ENCODE measurements at places on chromosomes 2 and 18. TPM values are rescaled to one million over a fixed set of nuclear protein-coding genes. Genes with fewer than 3 reads are reported as not detected.

Gene GTF2A1L
- total RNA-seq: not detected

Gene IGFBP2
- total RNA-seq: 0.67 TPM

Gene PIK3C3
- total RNA-seq: 49.0 TPM

Gene ERFE
- total RNA-seq: 0.34 TPM

Gene GALNT13
- total RNA-seq: not detected

Gene MYOM1
- total RNA-seq: under 0.01 TPM

Gene ANKRD30BL
- 0.33 TPM for total RNA-seq

Gene GALNT3
- total RNA-seq: 45.2 TPM

Gene C1QL2
- total RNA-seq: not detected

Gene ANKRD62
- not detected for total RNA-seq

Gene SCG2
- 7.3 TPM for total RNA-seq

Gene TSPYL6
- not detected for total RNA-seq

Gene CYP1B1
- 27.6 TPM for total RNA-seq

Gene B3GNT2
- total RNA-seq: 28.9 TPM

Gene C2orf72
- total RNA-seq: not detected

Gene OR6B2
- not detected for total RNA-seq

Gene WDR12
- total RNA-seq: 98.4 TPM

Gene ADRA2B
- under 0.01 TPM for total RNA-seq

Gene BARD1
- 12.7 TPM for total RNA-seq

Gene MRPL53
- total RNA-seq: 25.1 TPM

Gene GCG
- not detected for total RNA-seq

Gene POMC
- 15.8 TPM for total RNA-seq

Gene SCN2A
- total RNA-seq: 0.33 TPM

Gene HSBP1L1
- total RNA-seq: 18.9 TPM

Gene TEX44
- not detected for total RNA-seq

Gene ARL4C
- total RNA-seq: 13.4 TPM

Gene SATB2
- 1.5 TPM for total RNA-seq

Gene REG3A
- not detected for total RNA-seq

Gene LAPTM4A
- total RNA-seq: 129 TPM

Gene ITPRIPL1
- total RNA-seq: under 0.01 TPM

Gene SERPINB3
- not detected for total RNA-seq

Gene AFTPH
- total RNA-seq: 32.0 TPM

Gene CPLX4
- total RNA-seq: not detected

Gene ADAM23
- 8.8 TPM for total RNA-seq

Gene OSBPL6
- total RNA-seq: 5.2 TPM

Gene NEU2
- not detected for total RNA-seq

Gene SAG
- not detected for total RNA-seq

Gene SERPINB4
- total RNA-seq: not detected

Gene MAL
- 25.8 TPM for total RNA-seq

Gene ATP8B1
- total RNA-seq: 2.9 TPM
